ENCODE measurements at places on chromosomes 1 and 21.

DNA sequence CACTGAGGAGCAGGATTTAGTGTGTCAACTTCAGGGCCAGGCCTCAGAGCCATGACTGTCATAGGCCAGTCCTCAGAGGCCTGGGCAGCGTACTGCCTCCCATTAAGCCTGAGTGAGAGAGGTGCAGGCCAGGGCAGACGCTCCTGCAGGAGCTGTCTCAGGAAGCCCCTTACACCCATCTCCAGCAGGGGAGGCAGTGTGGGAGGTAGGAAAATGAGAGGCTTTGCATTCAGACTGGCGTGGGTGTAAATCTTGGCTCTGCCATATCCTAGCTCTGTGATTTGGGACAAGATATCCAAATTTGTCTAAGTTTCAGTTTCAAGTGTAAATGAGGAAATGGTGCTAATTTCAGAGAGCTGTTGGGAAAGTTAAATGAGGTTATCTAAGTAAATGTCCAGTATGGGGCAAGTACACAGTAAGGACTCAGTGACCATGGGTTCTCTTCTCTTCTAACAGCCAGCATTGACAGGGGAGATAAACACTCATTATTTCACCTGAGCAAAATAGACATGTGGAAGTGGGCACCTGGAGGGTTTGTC is 184.1 kb downstream of the ZSCAN20 start:
- DNase-seq = no peak

DNA sequence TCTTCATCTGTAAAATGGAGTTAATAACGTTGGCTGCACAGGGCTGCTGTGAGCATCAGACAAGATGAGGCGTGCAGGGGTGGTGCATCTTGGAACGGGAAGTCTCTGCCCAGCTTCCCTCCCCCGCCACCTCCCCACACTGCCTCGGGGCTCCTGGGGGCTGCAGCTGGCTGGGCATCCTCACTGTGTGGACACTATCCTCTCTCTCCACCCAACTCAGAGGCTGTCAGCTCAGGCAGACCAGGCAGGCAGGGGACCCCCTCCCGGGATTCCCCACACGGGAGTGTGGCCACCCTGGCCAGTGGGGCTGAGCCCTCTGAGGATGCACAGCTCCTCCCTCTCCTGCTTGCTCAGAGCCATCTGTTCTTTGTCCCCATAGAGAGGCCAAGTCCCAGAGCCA is 122.7 kb downstream of the CCDC185 start:
- no peak for DNase-seq

DNA sequence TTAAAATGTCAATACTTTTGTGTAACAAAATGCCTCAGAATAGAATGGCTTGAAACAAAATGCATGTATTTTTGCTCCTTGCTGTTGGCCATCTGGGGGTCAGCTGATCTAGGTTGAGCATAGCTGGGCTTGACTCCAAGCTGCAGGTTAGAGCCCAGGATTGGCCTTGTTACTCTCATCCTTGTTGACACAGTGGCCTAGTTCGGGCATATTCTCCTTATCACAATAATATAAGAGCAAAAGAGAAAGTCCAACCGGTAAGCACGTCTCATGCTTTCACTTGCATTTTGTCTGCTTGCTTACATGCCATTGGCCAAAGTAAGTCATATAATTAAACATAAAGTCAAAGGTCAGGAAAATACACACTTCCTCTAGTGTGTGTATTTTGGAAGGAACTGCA is 456.2 kb downstream of the KCNT2 start:
- DNase-seq = no peak

- DNase-seq = no peak
Measured at GRCh38 chr1:14740016-14740415, 141.5 kb downstream of the KAZN start.

GRCh38 chr1:201414051-201414738 is 7.3 kb downstream of the TNNI1 start:
- no peak for DNase-seq

- peak; percentile 25 for DNase-seq
Measured at GRCh38 chr1:183218971-183219615, 33.0 kb downstream of the LAMC2 start.

DNA sequence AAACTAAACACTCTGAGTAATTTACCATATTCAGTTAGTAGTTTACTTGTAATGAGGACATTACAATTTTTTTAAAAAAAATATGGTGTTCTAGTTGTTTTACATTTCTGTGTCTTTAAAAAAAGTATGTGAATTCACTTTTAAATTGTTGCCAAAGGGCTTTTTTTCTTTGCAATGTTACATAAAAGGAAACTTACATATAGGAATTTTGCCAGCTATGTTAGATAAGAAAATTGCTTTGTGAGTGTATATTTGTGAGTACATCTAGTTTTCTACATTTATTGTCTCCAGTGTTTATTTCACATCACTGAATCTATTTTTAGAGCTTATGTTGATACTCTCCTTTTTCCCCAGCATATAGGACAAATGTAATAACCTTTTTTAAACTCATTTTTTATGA is 206.8 kb downstream of the GPR52 start:
- no peak for DNase-seq

- DNase-seq = no peak
Measured at GRCh38 chr1:245041058-245041698, 113.6 kb upstream of the KIF26B start.

- DNase-seq = no peak
Measured at GRCh38 chr1:223759273-223759672, 46.9 kb downstream of the CAPN2 start.

DNA sequence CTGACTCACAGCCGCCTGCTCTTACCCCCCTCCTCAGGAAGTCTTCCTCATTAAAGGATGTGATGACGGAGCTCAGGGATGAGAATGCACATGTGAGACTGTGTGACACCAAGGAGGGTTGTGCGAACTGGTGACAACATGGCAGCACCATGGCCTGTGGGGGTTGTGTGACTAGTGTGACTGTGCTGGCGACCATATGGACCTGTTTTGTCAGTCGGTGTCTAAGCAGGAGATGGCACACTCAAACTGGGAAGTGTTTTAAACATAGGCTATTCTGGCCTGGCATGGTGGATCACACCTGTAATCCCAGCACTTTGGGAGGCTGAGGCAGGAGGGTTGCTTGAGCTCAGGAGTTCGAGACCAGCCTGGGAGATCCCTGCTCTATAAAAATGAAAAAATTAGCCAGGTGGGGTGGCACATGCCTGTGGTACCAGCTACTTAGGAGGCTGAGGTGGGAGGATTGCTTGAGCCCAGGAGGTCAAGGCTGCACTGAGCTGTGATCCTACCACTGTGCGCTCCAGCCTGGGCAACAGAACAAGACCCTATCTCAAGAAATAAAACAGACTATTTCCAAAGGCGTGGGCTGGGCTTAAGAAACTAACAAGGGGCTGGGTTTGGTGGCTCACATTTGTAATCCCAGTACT is 7.4 kb downstream of the TRNP1 start:
- DNase-seq = no peak

GRCh38 chr1:55200667-55201066 is 14.5 kb downstream of the USP24 start:
- DNase-seq = no peak

GRCh38 chr1:206107168-206107544 is 10.0 kb downstream of the AVPR1B start:
- no peak for DNase-seq

- no peak for DNase-seq
Measured at GRCh38 chr1:169741666-169742394, 8.0 kb upstream of the SELE start.

DNA sequence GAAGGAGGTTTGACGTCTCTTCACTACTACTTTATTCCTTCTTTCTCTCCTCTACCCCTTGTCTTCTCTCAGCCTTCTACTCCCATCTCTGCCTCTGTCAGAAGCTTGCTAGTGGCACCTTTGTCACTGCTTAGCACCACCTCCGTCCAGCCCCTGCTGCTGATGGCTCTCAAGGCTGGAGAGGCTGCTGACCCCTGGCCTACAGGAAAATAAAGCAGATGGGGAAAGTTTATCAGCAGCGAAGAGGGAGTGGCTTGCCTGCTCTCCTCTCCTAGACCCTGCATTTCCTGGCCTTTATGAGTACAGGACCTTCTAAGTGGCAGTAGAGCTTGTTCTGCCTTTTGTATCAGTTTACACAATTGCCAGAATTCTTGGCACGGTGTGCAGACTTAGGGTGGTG is 27.0 kb downstream of the PROX1 start:
- DNase-seq = no peak

DNA sequence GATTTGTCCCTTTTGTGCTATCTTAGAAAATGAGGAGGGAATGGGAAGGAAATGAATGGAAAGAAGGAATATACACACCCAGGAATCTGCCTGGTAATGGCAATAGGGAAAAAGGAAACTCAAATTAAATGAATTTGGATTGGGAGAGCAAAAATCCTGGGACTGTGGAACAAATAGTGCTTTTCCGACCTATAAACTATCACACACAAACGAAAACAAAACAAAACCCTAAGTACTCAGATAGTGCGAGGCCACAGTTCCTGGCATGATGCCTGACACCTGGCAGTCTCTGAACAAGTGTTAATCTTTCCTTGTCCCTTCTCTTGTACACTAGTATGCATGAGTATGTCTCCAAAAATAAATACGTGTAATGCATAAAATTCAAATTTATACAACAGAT is 319.8 kb upstream of the SPAG17 start:
- peak; percentile 31 for DNase-seq

GRCh38 chr1:201739080-201739479 is 89.9 kb upstream of the IPO9 start:
- DNase-seq = no peak

DNA sequence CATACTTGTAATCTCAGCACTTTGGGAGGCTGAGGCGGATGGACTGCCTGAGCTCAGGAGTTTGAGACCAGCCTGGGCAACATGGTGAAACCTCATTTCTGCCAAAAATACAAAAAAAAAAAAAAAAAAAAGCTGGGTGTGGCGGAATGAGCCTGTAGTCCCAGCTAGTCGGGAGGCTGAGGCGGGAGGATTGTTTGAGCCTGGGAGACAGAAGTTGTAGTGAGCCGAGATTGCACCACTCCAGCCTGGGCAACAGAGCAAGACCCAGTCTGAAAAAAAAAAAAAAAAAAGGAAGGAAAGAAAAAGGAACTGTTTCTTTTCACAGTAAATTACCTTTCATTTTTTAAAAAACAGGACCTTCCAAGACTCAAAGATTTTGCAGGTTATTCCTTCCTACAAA is 29.5 kb downstream of the LIN9 start:
- DNase-seq = no peak

DNA sequence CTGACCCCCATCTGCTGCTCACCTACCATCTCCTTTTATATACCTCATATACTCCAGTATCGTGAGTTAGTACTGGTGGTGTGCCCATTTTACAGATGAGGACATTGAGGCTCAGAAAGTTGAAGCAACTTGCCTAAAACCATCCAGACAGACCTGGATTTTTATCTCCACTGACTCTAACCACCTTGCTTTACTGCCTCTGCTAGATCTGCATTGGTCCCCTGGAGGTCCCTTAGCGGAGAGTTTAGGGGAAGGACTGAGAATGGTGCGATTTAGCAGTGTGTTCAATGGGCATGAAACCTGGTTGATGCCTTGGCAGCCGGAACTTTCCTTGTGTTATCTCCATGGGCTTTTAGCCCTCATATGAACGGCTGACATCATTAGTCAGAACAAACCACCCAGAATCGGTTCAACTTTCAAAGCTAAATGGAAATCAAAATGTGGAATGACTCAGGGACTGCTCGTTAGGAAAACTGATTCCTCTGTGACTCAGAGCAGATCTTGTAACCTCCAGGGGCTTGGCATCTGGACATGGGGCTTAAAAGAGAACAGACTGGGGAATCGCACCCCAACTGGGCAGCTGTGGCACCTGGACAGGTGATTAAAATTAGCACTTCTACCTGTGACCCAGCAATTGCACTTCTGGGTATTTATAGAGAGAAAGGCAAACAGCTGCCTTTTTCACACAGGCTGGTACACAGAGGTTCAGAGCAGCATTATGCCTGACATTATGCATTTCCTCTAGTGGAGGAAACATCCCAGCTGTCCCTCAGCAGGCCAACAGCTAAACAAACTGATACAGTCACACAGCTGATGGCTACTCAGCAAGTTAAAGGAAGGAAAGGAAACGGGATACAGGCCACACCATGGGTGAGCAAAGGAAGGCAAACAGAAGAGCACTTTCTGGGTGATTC is 25.3 kb downstream of the TMEM51 start:
- DNase-seq = peak; percentile 76

DNA sequence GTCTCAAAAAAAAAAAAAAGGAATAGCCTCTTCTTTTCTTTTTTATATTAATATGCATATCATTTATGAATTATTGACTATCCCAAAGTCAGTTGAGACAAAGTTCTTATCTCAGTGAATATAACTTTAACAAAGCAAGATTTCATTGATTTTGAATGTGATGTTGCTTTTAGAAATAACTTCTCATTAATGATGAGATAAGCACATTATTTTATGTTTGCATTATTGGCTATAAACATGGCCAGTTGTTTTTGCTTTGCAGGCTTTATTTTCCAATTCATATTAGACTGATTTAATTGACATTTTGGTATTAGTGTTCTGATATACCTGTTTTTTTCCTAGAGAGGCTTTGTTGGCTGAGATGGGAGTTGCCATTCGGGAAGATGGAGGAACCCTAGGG is 81.3 kb downstream of the KIF1B start:
- DNase-seq = no peak

DNA sequence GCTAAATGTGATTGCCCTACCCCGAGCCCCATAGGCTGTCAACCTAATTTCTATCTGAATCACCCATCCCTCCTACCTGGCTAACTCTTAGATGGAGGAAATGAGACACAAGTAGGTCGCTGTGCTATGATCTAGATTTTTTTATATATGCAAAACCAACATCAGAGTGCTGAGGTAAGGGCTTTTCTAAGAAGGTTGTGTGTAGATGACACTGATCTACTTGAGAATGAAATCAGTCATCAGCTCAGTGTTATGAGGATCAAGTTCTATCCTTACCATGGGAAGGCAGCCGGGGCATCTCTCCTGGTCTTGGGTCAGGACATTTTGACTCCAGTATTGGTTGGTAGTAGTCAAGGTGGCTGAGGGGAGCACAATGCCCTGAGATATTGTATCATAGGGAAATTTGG is 23.6 kb downstream of the SLAMF1 start:
- DNase-seq = no peak

DNA sequence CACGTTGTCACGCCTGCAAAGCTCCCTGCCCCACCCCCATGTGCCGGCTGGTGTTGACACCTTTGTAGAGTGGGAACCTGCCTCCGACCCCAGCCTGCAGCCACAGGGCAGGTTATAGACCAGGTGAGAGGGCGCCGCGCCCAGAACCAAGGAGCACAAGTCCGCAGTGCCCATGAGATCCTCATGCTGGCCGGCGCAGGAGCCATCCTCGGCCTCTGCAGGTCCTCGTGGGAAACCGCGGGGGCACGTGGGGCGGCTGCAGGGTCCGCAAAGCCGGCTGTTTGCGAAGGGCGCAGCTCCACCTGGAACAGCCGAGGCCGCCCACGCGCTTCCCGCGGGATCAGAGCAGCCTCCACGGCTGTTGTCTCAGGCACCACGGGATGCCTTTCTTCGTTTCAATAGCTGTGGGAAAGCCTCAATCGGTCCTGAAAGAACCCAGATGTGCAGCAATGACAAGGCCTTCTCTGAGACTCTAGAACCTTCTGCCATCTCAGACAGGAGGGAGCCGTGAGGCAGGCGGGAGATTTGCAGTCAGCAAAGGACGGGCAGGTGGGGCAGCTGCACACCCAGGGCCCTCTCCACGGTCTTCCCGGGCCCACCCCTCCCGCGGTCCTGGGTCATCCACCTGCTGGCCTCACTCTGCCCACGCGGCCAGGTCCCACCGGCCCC is 29.9 kb downstream of the POFUT2 start:
- no peak for DNase-seq

Measured in NCI-H774 (cell line).